SK-N-DZ (cell line): ENCODE measurements at places on chromosomes 12 and 14.
A peak's percentile ranks its signal among the peaks of the same experiment; 100 is the strongest.

DNA sequence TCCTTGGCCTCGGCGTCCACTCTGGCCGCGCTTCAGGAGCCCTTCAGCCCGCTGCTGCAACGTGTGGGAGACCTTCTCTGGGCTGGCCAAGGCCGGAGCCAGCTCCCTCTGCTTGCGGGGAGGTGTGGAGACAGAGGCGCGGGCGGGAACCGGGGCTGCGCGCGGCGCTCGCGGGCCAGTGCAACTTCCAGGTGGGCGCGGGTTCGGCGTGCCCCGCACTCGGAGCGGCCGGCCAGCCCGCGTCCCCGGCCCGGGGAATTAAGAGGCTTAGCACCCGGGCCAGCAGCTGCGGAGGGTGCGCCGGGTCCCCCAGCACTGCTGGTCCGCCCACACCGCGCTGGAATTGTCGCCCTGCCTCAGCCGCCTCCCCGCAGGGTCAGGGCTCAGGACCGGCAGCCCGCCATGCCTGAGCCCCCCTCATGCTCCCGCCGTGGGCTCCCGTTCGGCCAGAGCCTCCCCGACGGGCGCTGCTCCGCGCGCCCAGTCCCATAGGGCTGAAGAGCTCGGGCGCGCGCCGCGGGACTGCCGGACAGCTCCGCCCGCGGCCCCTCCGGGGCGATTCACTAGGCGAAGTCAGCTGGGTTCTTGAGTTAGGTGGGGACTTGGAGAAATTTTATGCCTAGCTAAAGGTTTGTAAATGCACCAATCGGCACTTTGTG, 673.9 kb downstream of the SLC16A7 start:
- no peak for DNase-seq

GRCh38 chr12:77325511-77326236, 260.3 kb upstream of the E2F7 start:
- DNase-seq = no peak

- peak; percentile 5 for DNase-seq
Measured at GRCh38 chr14:96002498-96002884, 36.7 kb upstream of the C14orf132 start.

DNA sequence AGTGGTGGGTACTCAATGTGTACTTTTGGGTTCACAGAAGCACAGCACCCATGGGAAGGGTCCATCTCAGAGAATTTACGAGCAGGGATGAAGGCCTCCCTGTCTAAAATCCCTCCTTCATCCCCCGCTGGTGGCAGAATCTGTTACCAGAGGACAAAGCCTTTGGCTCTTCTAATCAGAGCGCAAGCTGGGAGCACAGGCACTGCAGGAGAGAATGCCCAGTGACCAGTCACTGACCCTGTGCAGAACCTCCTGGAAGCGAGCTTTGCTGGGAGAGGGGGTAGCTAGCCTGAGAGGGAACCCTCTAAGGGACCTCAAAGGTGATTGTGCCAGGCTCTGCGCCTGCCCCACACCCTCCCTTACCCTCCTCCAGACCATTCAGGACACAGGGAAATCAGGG, 1.5 kb upstream of the GPR162 start:
- no peak for DNase-seq

DNA sequence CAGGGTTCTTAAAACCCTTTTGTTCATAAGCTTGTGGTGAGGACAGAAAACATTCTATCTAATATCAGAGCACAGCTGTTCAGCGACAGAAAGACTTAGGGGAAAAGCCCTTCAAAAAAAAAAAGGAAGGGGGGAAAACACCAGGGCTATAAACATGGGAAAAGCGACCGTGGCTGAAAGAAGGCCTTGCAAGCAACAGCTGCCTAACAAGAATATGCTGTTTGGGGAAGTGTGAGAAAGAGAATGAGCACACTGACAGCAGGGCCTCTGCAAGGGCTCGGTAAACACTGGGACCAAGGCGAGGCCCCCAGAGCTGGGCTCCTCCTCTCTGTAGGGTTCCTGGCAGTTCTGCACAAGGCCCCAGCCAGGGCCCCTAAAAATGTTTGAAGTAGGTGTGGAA, 27.4 kb upstream of the CCND2 start:
- DNase-seq = no peak
